ENCODE measurements at places on chromosomes 7 and 10. TPM values are rescaled to one million over a fixed set of nuclear protein-coding genes. Genes with fewer than 3 reads are reported as not detected.

Gene HOXA2
- total RNA-seq: not detected

Gene ELMO1
- 0.28 TPM for total RNA-seq

Gene OR2A7
- total RNA-seq: 2.7 TPM

Gene ANKRD22
- total RNA-seq: 11.2 TPM

Gene TMEM236
- 0.07 TPM for total RNA-seq

Gene ZNF365
- 0.42 TPM for total RNA-seq

Gene HOXA1
- total RNA-seq: 0.28 TPM

Gene UBN2
- 3.8 TPM for total RNA-seq

Gene C7orf33
- not detected for total RNA-seq

Gene CNPY1
- not detected for total RNA-seq

Gene ATP6V0E2
- total RNA-seq: 45.0 TPM

Gene MPP7
- total RNA-seq: 12.1 TPM

Gene MOGAT3
- total RNA-seq: not detected

Gene MCMBP
- total RNA-seq: 46.9 TPM

Gene RASSF4
- total RNA-seq: 0.60 TPM

Gene FRMD4A
- 4.9 TPM for total RNA-seq

Gene BZW2
- total RNA-seq: 142 TPM

Gene SFTPA1
- total RNA-seq: not detected

Gene ASNS
- 28.1 TPM for total RNA-seq

Gene REEP3
- 65.9 TPM for total RNA-seq

Gene TMEM26
- total RNA-seq: 0.07 TPM

Gene CCDC146
- total RNA-seq: 1.5 TPM

Gene IKZF1
- not detected for total RNA-seq

Gene BLNK
- total RNA-seq: 14.8 TPM
